Skin of body (tissue), 3 donors: ENCODE measurements at places on chromosomes 5 and 9.

GRCh38 chr9:14215614-14216013 lies 98.3 kb downstream of the NFIB start:
- DNase-seq, result no peak

- DNase-seq, result peak; percentile 80
These were observed 40.4 kb upstream of the SMU1 start for GRCh38 chr9:33116860-33117259.

DNA sequence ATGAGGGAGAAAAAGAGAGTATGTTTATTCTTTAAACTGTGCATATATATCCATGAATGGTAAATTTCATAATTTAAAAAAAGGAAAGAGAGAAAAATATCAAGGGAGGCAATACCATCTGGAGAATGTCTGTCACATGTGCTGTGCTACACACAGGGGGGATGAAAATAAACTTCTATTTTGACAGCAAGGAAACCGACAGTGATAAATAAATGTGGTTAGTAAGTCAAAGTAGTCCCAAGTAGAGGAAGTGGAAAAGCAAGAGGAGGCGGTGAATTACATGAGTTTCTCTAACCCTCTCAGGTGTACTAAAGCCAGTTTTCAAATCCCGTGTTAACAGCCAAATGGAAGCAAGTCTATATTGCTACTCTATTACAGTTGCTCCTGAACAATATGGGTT lies 83.3 kb downstream of the ICE1 start:
- DNase-seq, result no peak

GRCh38 chr5:172887692-172888091 lies 53.6 kb downstream of the ERGIC1 start:
- peak; percentile 79 for DNase-seq

DNA sequence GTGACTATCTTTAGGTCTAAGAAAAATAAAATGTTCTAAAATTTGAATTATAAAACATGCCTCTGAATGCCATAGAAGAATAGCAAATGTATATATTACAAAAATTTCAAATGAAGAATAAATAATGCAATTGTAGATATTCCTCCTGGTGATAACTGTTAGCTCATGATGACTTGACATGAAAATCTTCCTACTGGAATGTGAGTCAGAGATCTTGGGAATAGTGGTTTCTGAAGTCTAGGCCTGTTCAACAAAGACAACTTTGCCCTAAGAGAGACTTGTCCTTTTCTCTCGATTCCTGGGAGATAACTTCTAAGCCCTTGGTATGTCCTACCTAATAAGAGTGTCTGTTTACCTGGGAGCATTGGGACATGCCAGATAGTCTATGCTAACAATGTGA lies 746.3 kb upstream of the RIOK2 start:
- DNase-seq, result no peak

DNA sequence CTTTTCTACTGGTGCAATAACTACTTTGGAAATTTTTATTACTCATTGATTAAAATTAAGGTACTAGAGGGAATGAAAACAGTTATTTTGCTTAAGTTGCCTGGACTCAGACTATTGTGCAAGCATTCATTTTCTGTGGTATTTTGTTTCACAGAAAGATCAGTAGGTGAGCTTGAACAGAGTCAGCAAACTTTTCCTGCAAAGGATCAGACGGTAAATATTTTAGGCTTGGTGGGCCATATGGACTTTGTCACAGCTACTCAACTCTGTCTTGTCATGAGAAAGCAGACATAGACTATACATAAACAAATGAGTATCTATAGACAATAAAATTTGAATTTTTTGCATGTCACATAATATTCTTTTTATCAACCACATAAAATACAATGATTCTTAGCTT lies 1036.4 kb downstream of the NR2F1-AS1 start:
- no peak for DNase-seq

DNA sequence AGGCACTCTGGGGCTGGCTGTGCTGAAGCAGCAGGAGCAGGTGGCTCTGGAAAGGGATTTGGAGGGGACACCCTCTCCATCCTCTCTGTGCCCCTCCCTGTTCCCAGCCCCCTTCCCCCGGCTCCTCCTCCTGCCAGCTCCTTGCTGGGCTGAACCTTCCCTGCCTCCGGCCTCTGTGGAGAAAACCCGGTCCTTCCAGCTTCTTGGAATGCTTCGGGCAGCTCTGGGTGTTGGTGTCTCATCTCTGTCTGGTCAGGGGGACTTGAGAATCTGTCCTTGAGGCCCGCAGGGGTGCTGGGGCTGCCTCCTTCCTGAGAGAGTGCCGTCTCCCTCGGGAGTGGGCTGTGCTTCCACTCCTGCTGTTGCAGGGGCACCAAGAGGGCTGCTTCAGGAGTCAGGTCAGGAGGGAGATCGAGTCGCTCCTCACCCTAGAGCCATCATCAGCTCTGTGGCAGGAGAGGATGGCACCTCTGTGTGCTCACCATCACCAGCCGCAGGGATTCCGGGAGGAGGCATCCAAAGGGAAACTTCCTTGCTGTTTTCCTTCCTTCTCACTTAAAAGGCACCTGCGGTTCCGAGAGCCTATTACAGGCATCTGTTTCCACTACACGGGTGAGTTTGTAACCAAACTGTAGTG lies 30.6 kb downstream of the NDUFS6 start:
- no peak for DNase-seq

DNA sequence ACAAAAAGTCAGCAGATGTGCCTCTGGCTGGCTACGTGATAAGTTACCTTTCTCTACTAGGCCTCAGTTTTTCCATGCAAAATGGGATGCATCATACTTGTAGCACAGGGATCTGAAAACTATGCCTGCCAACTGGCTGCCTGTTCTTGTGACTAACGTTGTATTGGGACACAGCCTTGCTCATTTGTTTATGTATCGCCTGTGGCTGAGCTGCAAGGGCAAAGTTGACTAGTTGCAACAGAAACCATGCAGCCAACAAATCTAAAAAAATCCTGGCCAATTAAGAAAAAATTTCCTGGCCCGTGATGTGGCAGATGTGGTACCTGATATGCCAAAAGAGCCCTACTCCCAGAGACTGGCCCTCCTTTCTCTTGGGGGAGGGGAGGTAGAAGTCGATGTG lies 131.3 kb downstream of the SEC61B start:
- DNase-seq, result peak; percentile 18

GRCh38 chr5:141875795-141876627 lies 2.2 kb downstream of the PCDH1 start:
- DNase-seq, result no peak

- no peak for DNase-seq
These were observed 246.6 kb upstream of the CCNG1 start for GRCh38 chr5:163190784-163191183.

- no peak for DNase-seq
These were observed 15.3 kb downstream of the HSPA9 start for GRCh38 chr5:138559937-138560336.

DNA sequence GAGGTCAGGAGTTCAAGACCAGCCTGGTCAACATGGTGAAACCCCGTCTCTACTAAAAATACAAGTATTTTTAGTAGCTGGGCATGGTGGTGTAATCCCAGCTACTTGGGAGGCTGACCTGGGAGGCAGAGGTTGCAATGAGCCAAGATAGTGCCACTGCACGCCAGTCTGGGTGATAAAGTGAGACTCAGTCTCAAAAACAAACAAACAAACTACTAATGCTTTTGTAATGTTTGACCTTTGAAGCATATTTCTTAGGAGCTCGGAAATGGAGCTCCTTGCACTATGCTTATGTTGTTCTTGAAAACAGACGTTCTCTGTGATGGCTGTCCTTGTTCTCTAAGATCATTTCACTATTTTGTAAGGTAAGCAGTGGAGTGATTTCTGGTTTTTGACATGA lies 6.0 kb downstream of the F2RL2 start:
- DNase-seq, result no peak

- DNase-seq, result no peak
These were observed 209.3 kb downstream of the SPOCK1 start for GRCh38 chr5:137289856-137290255.

GRCh38 chr9:133113949-133114885 lies 6.8 kb downstream of the RALGDS start:
- DNase-seq, result no peak

GRCh38 chr5:132394667-132395259 lies 25.3 kb downstream of the SLC22A5 start:
- no peak for DNase-seq

- no peak for DNase-seq
These were observed 1.5 kb upstream of the FCHO2 start for GRCh38 chr5:72954389-72954788.

GRCh38 chr9:99565203-99565602 lies 256.5 kb upstream of the NR4A3 start:
- DNase-seq, result no peak

GRCh38 chr5:143721925-143722324 lies 90.0 kb upstream of the HMHB1 start:
- no peak for DNase-seq

DNA sequence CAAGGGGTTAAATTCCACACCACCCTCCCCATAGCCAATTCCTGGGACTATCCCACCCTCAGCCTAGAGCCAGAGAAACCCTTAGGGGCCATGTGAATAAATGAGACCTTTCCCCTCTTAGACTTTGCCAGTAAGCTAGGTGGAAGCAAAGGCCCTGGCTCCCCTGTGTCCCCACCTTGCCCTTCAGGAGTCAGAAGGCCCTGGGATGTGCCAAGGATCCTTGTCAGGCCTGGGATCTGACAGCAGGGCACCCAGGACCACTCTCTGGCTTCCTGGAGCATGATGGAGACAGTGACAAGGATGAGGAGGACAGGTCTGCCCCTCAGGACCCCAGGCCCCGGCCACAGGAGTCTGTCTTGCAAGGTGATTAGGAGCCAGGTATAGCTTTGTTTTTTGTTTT lies 125.0 kb upstream of the HAND1 start:
- DNase-seq, result no peak

GRCh38 chr5:53601570-53601969 lies 41.1 kb downstream of the NDUFS4 start:
- no peak for DNase-seq

DNA sequence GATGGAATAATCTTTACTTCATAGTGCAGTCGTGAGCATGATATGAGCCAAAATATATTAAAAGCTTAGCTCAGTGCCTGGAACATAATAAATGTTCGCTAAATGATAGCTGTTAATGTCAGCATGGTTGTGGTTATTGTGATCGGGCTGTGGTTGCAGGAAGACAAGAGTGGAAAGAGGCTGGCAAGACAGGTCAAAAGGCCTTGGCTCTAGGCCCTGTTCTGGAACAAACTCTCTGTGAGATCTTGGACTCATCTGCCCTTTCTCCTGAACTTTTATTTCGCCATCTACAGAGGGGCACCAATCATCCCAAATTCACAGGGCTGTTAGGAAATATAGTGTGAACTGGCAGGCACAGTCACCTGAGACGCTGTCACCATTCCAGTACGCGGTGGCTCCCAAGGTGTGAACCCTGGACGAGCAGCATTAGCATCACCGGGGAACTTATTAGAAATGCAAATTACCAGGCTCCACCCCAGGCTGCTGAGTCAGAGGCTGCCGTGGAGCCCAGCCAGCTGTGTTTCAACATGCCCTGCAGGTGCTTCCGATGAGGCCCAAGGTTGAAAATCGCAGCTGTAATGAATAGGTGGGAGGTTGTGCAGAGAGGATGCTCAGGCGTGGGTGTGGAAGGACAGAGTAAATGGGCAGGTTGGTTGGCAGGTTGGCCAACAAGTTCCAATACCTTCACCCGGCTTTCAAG lies 50.2 kb upstream of the SAP30L start:
- no peak for DNase-seq

- no peak for DNase-seq
These were observed 34.9 kb upstream of the FCHO2 start for GRCh38 chr5:72920690-72921502.

DNA sequence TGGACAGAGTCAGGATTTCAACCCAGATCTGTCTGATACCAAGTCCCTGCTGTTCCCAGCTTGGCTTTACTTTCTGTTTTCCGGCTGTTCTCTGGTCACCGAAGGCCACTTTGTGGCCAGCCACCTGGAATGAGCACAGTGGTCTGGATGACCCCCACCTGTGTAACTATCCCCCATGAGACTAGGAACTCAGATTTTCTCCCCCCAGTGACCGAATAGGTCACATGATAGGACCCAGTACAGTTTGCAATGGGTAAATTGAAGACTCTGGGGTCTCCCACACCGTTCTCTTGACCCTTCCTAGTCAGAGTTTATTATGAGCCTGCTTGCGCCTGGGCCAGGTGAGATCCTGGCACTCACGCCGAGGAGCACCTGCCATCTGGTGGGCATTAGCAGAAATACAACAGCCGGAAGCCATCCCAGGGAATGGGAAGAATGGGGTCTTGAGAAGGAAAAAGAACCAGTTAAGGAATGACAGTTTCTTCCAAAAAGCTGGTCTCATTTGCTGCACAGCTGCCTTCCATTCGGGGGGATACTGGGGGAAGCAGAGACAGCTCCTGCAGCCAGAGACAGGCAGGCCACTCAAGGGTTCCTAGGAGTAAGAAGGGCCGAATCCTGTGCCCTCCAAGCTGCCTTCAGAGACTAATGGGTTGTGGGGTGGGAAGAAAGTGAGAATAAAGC lies 7.1 kb downstream of the PHYHD1 start:
- DNase-seq, result no peak

DNA sequence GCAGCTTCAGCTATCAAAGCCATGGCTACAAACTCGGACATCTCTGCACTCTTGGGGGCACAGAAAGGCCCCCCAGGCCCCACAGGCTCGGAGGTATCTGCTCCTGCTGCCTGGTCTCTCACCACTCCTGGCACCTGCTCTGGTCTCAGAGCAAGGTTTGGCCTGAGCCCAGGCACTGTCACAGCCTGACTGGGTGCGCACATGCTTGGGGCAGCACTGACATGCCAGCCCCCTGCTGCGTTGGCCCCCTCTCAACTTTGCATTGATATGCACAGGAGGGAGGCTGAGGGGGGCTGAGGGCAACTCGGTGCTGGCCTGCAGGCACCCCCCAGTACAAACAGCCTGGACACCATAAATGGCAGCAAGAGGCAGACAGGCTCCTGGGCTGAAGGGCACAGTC lies 27.1 kb upstream of the GHR start:
- DNase-seq, result no peak

- DNase-seq, result no peak
These were observed 152.0 kb downstream of the MYO10 start for GRCh38 chr5:16784088-16784487.

- no peak for DNase-seq
These were observed 82.9 kb downstream of the MEF2C start for GRCh38 chr5:88799938-88800535.

DNA sequence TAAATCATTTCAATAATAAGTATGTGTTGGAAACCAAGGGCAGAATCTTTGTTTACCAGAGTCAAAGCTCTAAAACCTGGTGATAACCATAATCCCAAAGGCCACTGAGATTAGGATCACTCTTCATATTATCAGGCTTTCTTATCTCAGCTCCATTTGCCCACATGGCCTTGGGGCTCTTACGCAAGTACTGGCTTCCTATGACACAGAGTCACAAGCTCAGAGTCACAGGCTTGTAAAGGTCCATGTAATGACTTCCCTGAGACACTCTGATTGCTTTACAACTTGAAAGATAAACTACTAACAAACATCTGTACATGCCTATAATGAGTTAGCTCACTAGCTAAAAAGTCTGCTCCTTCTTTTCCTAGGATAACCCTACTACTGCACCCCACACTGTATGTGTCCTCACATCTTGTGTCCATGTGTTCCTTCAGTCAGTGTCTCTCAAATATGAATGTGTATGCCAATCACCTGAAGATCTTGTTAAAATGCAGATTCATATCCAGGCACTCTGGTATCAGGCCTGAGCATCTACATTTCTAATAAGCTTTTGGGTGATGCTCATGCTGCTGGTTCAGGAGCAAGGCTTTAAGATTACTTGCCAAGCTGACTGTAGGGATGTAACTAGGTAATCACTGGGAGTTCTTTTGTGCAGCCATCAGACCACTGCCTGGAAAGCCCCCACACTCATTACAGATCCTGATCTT lies 28.4 kb downstream of the SEMA6A start:
- DNase-seq, result no peak

GRCh38 chr5:169869066-169869465 lies 111.2 kb downstream of the INSYN2B start:
- DNase-seq, result no peak

GRCh38 chr5:44536650-44537260 lies 147.5 kb upstream of the FGF10 start:
- no peak for DNase-seq
